Gastrocnemius medialis (tissue), 4 donors: ENCODE measurements at places on chromosomes 1 and 21.

DNA sequence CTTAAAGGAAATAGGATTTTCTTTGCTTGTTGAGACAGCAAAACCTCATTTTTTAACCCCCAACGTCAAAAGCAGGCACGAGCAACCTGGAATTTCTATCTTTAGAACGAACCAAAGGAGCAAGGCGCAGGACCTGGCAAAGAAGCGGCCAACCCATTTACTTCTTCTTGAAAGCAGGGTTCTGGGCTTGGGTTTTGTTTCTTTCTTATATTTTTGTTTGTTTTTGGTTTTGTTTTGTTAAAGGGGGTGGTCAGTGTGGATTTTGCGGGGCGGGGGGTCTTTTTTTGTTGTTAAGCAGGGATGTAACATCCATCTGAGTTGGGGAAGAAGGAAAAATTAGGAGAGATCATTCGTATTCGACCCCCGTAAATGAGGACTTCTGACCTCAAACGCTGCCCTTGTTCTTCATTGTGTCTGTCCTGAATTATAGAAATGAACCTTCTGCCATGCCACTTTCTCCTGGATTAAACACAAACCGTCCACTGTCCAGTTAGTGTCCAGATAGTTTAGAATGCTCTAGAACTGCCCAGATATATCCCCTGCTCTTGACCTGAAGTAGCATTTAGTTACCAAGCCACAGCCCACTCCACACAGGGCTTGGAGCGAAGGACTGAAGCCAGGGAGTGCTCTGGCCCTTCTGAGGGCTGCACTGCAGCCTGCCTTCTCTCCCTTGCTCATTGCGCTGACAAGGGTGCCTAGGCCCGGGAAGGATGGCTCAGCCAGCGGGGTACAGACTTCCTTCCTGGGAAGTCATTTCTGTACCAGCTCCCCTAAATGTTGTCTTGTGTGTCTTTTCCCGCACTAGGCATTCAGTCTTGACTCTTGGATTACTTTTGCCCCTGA, 909 bp upstream of the APP start:
- no peak for DNase-seq
- peak overlapping the region; percentile 79 for H3K4me3 ChIP-seq
- H3K4me1 ChIP-seq = peaks cover 20% of the 10 kb centered on the region
- H3K27me3 ChIP-seq = peaks cover 24% of the 10 kb centered on the region
- no peak overlapping the region for H3K27ac ChIP-seq

- no peaks in the 10 kb centered on the region for H3K27me3 ChIP-seq
- H3K4me3 ChIP-seq = no peak overlapping the region
- H3K27ac ChIP-seq = no peak overlapping the region
- peaks cover 28% of the 10 kb centered on the region for H3K4me1 ChIP-seq
- H3K36me3 ChIP-seq = no peaks in the 10 kb centered on the region
These were observed 135.7 kb downstream of the ROR1 start for GRCh38 chr1:63909526-63909925.

DNA sequence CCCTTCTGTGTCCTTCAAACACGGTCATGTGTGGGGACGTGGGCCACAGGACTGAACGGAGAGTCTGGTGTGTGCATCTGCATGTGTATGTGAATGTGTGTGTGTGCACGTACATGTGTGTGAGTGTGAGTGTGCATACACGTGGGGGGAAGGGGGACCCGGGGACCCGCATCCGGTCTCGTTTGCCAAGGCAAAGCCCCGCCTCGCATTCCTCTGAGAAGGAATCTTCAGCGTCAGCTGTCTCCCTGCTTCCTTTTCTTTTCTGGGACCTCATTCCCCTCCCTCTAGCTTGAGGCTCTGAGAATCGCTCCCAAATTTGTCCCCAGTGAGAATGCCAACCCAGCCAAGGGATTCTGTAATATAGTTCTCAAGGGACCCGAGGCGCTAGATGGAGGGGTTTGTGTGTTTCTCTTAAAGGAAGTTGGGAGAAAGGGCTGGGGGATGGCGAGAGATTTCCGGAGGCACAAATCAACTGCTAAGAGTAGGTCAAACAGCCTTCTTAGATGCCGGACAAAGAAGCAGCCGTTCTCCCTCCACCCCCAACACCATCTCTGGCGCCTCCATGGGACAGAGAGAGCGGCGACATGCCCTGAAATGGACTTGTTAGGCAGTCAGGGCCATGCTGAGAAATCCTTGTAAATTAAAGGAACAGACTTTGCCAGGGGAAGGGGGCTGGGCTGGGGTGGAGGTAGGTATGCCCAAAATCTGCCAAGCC, 6.6 kb downstream of the IFFO2 start:
- H3K27me3 ChIP-seq = no peaks in the 10 kb centered on the region
- no peaks in the 10 kb centered on the region for H3K36me3 ChIP-seq
- DNase-seq = no peak
- peak overlapping the region; percentile 78 for H3K27ac ChIP-seq
- H3K4me1 ChIP-seq = peaks cover 52% of the 10 kb centered on the region

- H3K27me3 ChIP-seq = no peaks in the 10 kb centered on the region
- H3K36me3 ChIP-seq = no peaks in the 10 kb centered on the region
- DNase-seq = no peak
- H3K4me3 ChIP-seq = no peak overlapping the region
- no peak overlapping the region for H3K27ac ChIP-seq
These were observed 26.4 kb downstream of the GNG4 start for GRCh38 chr1:235622936-235623779.

GRCh38 chr1:27388337-27389005, 4.0 kb upstream of the GPR3 start:
- H3K4me3 ChIP-seq = no peak overlapping the region
- no peaks in the 10 kb centered on the region for H3K36me3 ChIP-seq
- DNase-seq = peak; percentile 66
- no peaks in the 10 kb centered on the region for H3K27me3 ChIP-seq
- H3K4me1 ChIP-seq = peaks cover 12% of the 10 kb centered on the region

- H3K27ac ChIP-seq = no peak overlapping the region
- H3K4me3 ChIP-seq = no peak overlapping the region
- no peak for DNase-seq
- H3K27me3 ChIP-seq = no peaks in the 10 kb centered on the region
These were observed 28.3 kb downstream of the CCN1 start for GRCh38 chr1:85608851-85609250.
